ENCODE measurements at places on chromosomes 13 and 19. TPM values are rescaled to one million over a fixed set of nuclear protein-coding genes. Genes with fewer than 3 reads are reported as not detected.

TEX29 gene
- not detected for total RNA-seq

SOX1 gene
- 14.1 TPM for total RNA-seq

PRODH2 gene
- total RNA-seq, result not detected

LRCH1 gene
- total RNA-seq, result 13.1 TPM

C3 gene
- 63.9 TPM for total RNA-seq

SPC24 gene
- 9.0 TPM for total RNA-seq

RB1 gene
- 45.4 TPM for total RNA-seq

PRKD2 gene
- total RNA-seq, result 6.7 TPM

KCNJ14 gene
- 0.92 TPM for total RNA-seq

FUT2 gene
- total RNA-seq, result 0.46 TPM

ZNF43 gene
- total RNA-seq, result 33.2 TPM

APLP1 gene
- 328 TPM for total RNA-seq
